ENCODE measurements at places on chromosomes 7 and 10. TPM values are rescaled to one million over a fixed set of nuclear protein-coding genes. Genes with fewer than 3 reads are reported as not detected.

DNA sequence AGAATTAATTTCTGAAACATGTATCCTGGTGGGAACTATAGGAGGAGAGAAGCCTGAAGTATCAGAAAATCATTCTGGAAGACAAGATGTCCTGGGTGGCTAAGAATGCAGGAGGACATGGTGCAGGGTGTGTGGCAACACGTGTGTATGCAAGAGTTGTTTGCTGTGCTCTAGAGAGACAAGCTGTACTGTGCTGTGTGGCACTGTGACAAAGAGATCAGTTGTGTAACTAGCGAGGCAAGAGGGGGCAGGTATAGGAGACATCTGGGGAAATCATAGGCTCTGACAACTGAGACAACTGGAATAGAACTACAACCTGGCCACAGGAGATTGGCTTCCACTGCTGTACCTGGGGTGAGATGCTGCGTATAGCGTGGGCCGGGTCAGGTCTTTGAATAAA is 9.3 kb downstream of the ITGA8 start:
- DNase-seq: no peak

DNA sequence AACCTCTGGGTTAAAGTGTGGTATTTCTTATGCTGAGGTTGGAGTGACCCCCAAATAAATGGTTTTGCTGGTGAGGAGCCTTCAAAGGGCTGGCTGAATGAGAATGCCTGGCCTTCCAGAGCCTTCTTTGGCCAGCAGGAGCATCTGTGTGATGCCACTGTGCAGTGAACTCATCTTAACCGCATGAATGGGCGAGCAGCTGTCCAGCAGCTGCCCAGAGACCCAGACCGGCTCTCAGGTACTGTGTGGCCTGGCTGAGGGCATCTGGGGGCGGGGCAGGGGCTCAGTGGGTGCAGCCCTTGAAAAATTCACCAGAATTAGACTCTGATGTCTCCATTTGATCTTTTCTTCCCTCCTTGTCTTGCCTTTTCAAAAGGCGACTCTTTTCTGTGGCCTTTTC is 59.0 kb downstream of the SYPL1 start:
- no peak for DNase-seq

DNA sequence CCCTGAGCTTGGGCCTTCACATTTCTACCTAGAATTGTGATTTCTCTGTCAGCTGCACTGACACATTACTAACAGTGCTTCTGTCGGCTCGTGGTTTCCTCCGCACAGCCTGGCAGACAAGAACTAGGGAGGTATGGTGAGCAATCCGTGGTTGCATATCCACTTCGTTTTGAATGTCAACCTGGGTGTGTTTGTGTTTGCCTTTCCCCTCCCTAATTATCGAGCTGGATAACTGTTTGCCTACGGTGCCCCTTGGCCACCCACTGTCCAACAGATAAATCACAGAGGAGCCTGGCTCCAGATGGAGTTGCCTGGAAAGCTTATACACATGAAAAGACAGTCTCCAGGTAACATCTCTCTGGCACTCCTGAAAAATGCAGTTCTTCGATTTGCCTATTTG is 228.8 kb downstream of the TRIL start:
- DNase-seq: no peak

- no peak for DNase-seq
Observed at GRCh38 chr10:44924261-44925040, 13.3 kb downstream of the TMEM72 start.

- peak; percentile 70 for DNase-seq
Observed at GRCh38 chr7:85185424-85186082, 1.3 kb downstream of the SEMA3D start.

DNA sequence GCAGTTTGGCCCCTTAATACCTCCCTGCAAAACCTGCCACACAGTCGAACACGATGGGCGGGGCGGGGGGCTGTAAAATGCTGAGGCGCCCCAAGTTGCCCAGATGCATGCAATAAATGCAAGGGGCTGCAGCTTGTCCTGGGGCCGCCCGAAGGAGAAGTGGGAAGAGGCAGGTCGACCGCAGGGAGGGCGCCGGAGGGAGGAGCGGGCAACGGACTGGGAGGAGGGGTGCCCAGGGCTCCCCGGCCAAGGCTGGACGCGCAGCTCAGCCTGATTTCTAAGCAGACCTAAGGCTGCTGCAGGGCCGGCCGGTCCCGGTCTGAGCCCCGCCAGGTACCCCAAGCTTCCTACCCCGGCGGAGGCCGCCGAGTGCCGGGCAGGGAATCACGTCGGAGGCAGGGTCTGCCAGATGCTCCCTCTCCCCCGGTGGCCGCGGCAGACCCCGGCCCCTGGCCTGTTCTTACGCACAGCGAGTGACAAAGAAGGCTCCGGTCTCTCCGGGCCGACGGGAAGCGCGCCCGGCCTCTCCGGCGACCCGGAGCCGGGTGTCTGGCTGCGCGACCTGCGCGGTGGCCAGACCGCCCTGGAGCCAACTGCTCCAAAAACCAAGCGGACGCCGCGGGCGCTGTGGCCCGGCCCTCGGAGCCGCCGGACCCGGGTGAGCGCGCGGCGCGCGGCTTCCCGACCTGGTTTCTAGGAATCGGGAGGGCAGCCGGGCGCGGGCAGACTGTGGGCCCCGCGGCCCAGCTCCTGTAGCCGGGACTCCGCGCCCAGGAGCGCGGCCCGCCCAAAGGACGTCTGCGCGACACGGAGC is 744 bp upstream of the EBF3 start:
- DNase-seq: no peak

DNA sequence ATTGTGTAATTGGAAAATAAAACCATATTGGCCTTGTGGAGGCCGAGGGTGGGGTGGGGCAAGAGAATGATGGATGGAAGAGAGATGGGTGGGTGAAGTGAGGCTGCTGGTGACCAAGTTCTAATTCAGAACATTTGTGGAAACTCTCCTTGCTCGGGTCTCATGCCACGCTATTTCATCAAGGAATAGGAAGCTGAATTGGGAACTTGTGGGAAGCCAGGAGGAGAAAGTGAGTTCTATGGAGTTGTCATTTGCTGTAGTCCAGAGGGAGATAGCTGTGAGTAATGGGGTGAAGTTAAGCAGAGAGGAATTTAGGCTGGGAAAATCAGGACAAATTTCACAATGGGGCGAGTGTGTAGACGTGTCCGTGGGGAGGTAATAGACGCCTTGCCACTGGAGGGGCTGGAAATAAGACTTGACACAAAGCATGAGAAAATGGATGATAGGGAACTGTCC is 339.2 kb downstream of the LRMDA start:
- no peak for DNase-seq

DNA sequence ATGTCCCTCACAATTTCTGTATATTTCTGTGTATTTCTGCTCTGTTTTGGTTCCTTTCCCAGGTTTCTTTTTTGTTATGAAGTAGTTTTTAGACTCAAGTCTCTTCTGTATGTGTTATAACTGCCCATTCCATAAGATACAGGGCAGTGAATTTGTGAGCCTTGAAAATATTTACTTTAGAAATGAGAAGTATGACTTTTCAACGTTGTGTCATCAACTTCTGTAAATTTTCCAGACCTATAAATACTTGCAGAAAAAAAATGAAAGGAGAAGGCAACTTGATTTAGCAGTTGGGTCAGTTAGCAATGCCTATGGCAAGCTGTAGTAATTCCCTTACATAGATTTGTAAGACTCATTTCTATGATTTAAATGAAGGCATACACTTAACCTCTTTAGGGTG is 11.5 kb downstream of the EGFR start:
- DNase-seq: no peak

DNA sequence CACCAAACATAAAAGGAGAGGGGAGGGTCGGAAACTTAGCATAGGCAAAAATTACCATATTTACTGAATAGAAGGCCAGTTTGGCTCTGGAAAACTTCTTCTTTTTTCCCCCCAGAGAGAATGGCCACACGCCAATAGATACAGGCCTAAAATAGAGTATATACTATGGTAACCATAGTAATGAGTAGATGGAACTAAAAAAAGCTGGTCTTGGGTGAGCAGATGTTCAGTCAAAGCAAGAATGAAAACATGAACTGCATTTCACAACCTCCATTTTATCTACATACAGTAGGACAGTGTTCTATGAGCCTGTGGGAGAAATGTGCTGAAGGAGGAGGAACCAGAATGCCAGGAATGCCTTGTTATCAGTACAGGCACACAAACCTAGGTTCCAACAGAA is 141.7 kb upstream of the SEMA3A start:
- no peak for DNase-seq

DNA sequence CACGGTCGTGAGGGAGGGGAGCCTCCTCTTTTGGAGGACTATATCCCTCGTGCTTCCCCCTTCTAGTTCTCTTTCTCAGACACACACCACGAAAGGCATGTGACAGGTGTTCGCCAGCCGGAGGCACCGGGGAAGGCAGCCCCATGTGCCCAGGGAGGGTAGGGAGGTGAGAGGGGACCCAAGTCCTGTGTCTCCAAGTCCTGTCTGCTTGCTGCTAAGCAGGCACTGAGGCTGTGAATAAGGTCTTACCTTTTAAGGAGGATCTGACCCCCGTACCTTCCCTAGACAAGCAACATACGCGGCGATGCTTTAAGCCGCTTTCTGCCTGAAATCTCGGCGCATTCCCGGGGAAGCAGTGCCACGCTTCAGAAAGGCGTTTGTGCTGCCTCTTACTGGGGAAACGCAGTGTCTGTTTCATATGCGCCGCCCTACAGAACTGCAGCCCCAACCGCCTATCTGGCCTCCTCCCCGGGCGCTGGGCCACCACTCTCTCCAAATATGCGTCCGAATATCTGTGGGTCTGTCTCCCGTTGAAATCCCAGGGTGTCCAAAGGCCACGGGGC is 770 bp downstream of the PLXNA4 start:
- no peak for DNase-seq

GRCh38 chr10:75803816-75804552 is 372.6 kb downstream of the LRMDA start:
- no peak for DNase-seq

DNA sequence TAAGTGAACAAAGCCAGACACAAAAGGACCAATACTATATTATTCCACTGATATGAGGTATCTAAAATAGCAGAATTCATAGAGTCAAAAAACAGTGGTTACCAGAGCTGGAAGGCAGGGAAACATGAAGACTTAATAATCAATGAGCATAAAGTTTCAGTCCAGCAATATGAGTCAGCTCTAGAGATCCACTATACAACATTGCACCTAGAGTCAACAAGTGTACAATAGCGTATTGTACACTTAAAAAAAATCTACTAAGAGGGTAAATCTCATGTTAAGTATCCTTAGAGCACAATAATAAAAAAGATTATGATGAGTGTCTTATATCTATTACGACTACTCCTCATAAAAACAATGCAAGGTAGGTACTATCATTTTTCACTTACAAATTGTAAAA is 36.1 kb downstream of the C10orf90 start:
- no peak for DNase-seq

DNA sequence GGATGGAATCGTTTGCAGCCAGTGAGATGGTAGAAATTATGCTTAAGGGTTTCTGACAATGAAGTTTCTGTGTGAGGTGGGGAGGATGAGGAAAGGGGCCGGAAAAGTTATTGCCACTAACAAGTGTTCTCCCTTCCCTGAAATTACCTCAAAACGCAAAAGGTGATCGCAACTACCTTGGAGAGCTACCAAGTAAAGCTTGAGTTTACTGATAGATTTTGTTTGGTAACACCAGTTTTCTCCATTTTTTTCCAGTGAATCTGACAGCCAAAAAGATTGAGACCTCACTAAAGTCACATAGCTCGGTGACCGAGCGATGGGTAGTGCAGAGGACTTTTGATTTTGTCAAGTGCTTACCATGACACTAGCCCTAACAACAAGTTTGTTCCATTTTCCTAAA is 1.6 kb downstream of the SUV39H2 start:
- DNase-seq: no peak

GRCh38 chr10:123148414-123149161 is 652 bp downstream of the HMX2 start:
- DNase-seq: no peak

DNA sequence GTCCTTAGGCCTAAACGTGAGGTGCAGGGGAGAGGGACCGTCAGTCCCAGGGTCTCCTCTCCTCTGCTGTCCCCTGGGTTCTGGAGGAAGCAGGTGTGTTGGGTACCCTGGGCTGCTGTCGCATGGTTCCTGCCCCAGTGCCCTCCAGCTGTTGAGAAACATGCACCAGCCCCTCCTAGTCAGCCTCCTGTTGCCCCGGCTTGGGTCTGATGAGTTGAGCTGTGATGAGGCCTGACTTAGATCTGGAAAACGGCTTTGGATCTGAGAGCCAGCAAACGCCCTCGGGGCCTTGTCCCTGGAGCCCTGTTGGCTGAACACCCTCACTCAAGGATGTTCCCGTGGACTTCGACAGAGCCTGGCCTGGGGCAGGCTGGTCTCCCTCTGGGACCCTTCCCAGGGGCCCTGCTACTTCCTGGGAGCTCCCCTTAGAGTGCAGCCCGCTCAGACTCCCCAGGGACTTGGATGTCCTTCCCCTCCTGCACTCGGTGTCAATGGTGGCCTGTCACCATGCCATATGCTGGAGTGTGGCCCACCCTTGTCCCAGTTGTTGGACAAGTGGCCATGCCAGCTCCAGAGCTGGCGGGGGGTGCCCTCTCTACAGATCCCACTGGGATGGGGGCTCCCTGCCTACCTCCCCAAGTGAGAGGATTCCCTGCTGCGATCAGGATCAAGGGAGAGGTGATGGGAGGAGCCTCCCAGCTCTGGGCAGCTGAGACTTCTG is 12.3 kb downstream of the ZNF316 start:
- DNase-seq: no peak

GRCh38 chr10:58842860-58843376 is 330.2 kb downstream of the BICC1 start:
- no peak for DNase-seq

The TET1 gene
- total RNA-seq: 2.0 TPM

The PRLHR gene
- not detected for total RNA-seq

The AGAP5 gene
- total RNA-seq: 24.6 TPM

The C10orf88 gene
- 4.1 TPM for total RNA-seq

The SLC13A1 gene
- total RNA-seq: not detected

The DPYSL4 gene
- total RNA-seq: 19.6 TPM

The NOBOX gene
- total RNA-seq: not detected

The VENTX gene
- total RNA-seq: not detected

The OR2A7 gene
- total RNA-seq: not detected

The C10orf143 gene
- 1.3 TPM for total RNA-seq

The CHAT gene
- total RNA-seq: not detected

The CYP17A1 gene
- not detected for total RNA-seq

The NUTM2E gene
- total RNA-seq: not detected

The IGF2BP3 gene
- 110 TPM for total RNA-seq

The MBL2 gene
- not detected for total RNA-seq

The TCAF1 gene
- 37.6 TPM for total RNA-seq

Data from H4 (cell line).